ENCODE measurements at places on chromosomes 7 and 10.

DNA sequence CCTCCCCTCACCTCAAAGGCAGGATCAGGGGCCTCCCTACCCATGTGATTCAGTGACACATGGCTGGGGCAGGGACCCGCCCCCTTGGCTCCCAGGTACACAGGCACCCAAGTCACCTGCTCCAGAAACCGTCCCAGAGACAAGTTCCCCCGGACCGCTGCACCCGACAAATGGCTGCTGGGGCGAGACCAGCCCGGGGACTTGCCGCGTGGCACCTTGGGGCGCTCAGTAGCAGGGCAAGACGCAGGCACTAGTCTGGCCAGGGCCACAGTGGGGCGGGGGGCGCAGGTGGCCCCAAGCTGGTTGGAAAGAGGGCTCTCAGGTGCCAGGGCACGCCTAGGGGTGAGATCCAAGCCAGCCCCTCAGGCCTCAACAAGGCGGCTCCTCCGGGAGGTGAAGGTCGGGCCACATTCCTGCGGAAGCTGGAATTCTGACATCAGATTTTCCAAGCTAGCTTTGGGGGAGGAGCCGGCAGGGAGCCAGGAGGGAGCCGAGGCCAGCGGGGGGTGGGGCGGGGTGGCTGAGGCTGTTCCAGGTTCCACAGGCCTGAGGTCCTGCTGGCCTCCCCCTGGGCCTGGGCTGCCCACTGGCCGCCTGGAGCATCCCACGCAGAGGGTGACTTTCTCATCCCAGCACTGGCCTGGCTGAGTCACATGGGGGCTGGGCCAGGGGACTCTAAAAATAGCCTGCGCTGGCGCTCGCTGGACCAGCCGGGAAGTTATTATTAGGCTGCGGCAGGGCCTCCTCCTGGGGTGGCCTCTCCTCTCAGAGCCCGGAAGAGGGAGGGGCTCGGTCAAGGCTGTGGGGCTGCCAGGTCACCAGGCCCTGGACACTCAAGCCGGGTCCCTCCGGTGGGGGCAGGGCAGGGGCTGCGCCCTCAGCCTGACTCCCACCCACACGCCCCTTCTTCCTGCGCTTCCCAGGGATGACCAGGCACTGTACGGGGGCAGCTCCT, 20.5 kb upstream of the INPP5A start:
- peak; percentile 98 for DNase-seq

GRCh38 chr7:42338916-42339540, 102.0 kb upstream of the GLI3 start:
- DNase-seq = no peak

DNA sequence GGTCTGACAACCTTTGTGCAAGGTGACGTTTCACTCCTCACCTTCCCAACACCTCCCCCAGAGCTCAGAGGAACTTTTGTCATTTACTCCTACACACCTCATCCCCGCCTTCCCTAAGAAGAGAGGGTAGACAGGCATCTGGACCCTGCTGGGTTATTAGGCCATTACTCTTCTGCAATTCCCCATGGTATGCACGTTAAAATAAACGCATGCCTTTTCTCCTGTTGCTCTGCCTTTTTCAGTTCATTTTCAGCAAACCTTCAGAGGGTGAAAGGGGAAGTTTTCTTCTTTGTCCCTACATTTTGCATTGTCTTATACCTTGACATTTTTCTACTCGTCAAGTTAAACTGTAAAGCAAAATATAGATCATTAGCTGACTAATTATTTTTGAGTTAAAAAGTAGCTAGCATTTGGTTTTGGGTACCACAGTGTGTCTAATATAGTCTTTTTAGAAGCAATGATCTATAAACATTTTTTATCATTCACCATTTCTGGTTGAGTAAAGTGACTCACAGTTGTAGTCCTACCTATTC, 10.5 kb upstream of the EDRF1 start:
- no peak for DNase-seq

DNA sequence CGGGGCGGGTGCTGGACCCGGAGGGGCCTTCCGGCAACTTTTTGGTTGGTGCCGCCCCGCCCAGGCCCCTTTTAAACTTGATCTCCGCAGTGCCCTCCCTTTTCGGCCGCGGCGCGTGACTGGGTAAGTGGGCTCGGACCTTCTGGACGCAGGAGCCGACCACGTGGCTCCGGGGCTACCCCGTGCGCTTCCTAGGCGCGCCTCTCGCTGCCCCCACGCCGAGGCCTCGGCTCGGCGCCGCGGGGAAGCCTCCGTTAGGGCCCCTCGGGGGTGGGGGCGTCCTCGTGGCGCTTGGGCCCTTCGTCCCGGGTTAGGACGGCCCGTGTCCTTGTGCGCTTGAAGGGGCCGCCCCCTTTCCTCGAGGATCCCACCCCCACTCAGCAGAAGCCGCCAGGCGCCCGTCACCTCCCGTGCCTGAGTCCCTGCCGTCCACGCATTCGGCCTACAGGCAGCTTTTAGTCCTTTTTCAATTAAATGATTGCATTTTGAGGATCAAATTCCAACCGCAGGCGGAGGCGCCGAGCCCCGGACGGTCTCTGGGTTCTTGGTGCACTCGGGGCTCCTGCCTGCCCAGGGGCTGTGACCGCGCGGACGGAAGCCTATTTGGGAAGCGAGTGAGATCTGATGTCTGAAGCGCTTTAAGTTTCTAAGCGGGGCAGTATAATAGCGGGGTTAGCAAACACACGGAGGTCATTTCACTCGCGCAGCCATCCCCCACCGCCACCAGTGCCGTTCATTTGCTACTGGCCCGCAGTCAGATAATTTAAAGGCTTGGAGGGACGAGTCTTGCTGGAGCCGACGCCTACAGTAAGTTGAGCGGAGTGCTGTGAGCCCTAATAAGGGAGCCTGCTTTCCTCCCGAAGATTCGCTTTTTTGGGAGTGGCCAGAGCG, 31.8 kb upstream of the TOMM7 start:
- DNase-seq = peak; percentile 84

DNA sequence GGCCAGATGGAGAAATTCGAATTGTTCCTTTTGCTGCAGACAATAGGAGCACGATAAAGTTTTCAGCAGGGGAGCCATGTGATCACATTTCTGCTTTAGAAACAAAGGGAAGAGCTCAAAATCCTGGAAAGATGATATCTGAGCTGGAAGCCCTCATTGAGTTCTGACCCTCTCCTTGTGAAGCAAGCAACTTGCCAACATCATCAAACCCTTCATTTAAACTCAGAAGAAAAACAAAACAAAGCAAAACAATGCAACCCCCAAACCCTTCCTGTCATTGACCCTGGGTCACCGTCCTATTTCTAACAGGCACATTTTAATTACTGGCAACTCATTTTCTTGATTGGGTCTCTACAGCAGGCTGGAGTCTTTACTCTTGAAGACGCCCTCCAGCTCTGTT, 198.3 kb upstream of the ZNF32 start:
- DNase-seq = no peak

Measured in T1000 (cell line).